ENCODE measurements at places on chromosomes 11 and 22. TPM values are rescaled to one million over a fixed set of nuclear protein-coding genes. Genes with fewer than 3 reads are reported as not detected.

The OR8K3 gene
- total RNA-seq: not detected

The APOL3 gene
- 1.7 TPM for total RNA-seq

DNA sequence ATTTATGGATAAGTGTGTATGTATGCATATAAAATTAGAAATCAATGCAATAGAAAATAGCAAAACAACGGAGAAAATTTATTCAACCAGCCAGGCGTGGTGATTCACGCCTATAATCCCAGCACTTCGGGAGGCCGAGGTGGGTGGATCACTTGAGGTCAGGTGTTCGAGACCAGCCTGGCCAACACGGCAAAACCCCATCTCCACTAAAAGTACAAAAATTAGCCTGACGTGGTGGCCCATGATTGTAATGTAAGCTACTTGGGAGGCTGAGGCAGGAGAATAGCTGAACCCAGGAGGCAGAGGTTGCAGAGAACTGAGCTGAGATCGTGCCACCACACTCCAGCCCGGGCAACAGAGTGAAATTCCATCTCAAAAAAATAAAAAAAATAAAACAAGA is 5.5 kb downstream of the KRTAP5-6 start:
- no peak overlapping the region for H3K4me3 ChIP-seq
- H3K27me3 ChIP-seq: peaks cover 51% of the 10 kb centered on the region
- no peaks in the 10 kb centered on the region for H3K4me1 ChIP-seq
- H3K27ac ChIP-seq: no peak overlapping the region

DNA sequence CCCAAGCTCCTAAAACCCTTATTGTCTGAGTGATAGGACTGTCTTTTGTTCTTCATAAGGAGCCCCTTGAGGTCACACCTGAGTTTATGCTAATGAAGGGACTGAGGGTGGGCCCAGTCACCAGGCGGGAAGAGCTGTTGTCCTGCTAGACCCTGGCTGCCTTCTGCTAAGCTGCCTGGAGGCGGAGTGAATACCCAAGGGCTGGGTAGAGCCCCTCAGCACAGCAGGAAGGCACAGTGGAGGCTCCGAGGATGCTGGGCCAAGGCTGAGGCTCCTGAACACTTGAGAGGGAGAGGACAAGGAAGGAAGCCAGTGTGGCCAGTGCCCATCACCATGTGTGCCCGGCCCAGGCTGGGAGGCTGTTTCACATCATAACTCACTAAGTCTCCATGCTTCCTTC is 4.8 kb upstream of the PHF21B start:
- no peaks in the 10 kb centered on the region for H3K36me3 ChIP-seq
- no peak for DNase-seq
- no peaks in the 10 kb centered on the region for H3K4me1 ChIP-seq
- H3K27me3 ChIP-seq: peaks cover 47% of the 10 kb centered on the region
- no peak overlapping the region for H3K4me3 ChIP-seq
- H3K27ac ChIP-seq: no peak overlapping the region

DNA sequence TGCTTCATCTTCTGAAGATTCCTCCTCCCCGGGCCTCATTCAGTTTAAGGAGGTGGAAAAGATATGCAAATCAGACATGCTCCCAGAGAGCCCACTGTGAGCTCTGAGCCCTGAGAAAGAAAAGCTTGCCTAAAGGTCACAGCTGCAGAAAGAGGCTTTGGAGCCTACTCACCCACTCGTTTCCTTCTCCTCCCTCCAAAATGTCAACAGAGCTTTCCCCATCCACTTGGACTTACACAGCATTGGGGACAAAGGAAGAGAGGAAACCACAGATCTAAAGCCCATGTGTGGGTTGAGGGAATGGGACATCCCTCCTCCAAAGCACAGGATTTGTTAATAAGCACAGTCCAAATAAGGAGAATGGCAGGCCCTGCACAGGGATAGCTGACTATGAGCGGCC is 158.4 kb downstream of the ETS1 start:
- H3K4me3 ChIP-seq: no peak overlapping the region
- H3K36me3 ChIP-seq: no peaks in the 10 kb centered on the region
- no peaks in the 10 kb centered on the region for H3K27me3 ChIP-seq
- peaks cover 14% of the 10 kb centered on the region for H3K4me1 ChIP-seq
- DNase-seq: peak; percentile 43

DNA sequence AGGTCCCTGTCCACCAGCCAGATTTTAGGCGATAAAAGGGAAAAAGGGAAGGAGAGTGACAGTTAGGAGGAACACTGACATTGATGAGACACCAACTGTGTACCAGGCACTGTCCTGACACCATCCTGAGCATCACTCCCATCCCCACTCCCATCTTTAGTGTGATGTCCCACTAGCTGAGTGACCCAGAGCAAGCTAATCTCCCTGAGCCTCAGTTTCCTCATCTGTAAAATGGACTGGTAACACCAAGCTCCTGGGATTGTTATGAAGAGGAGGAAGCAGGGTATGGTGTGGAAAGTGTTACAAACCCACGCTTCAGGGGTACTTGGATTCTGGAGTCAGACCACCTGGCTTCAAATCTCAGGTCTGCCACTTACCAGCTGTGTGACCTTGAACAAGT is 8.5 kb upstream of the P2RY6 start:
- H3K27ac ChIP-seq: no peak overlapping the region
- no peak overlapping the region for H3K4me3 ChIP-seq
- H3K4me1 ChIP-seq: peaks cover 3% of the 10 kb centered on the region
- no peaks in the 10 kb centered on the region for H3K36me3 ChIP-seq

DNA sequence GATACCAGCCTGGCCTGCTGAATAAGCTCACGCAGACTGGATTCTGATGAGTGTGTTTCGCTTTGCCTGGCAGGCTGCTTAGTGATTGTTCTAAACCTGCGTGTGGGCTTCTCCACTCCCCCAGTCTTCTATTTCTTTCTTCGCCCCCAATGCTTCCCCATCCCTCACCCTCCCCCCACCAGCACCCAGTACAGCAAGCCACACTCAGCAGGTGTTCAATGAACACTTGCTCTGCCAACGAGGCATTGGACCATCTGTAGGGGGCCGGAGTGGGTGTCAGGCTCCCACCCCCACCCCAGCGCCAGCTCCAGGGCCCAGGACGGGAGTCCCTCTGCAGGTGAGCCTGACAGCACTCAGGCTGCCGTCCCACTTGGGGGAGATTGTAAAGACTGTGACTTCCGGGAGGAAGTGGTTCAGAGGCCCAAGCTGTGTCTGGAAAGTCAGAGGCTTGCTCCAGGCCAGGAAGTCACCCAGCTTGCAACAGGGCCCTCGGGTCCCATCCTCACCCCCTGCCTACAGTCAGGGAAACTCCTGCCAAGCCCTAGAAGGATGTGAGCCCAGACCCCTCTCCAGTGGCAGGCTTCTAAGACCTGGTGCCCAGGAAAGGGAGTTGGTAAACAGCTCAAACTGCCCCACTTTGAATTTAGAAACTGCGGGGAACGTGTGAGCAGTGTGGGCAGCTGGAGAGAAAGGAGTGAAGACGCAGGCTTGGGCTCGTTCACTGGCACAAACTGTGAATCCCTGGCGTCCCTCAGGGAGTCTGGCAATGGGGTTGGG is 66.3 kb upstream of the PRDM11 start:
- no peak for DNase-seq
- peaks cover 2% of the 10 kb centered on the region for H3K4me1 ChIP-seq
- H3K27me3 ChIP-seq: peaks cover 25% of the 10 kb centered on the region
- H3K4me3 ChIP-seq: no peak overlapping the region
- H3K27ac ChIP-seq: no peak overlapping the region
- H3K36me3 ChIP-seq: no peaks in the 10 kb centered on the region

Measured in IMR-90 (cell line).